ENCODE measurements at places on chromosomes 3 and 15. TPM values are rescaled to one million over a fixed set of nuclear protein-coding genes. Genes with fewer than 3 reads are reported as not detected.

CYP8B1 gene
- 0.21 TPM for polyA plus RNA-seq

DNA sequence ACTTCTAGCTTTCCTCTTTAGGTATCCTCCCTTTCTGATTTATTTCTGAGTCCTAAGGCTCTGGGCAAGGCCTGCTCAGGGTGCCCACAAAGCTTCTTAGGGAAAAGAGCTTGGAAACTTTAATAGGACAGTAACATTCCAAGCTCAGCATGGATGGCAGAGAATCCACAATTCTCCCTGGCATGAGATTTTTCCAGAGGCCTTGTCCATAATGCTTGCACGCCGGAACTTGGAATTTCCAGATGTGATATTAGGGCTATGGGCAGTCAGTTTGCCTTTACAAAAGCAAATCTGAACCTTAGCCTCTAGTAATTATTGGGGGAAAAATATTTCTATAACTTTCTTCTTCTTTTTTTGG is 139.0 kb upstream of the RBMS3 start:
- DNase-seq = no peak

DNA sequence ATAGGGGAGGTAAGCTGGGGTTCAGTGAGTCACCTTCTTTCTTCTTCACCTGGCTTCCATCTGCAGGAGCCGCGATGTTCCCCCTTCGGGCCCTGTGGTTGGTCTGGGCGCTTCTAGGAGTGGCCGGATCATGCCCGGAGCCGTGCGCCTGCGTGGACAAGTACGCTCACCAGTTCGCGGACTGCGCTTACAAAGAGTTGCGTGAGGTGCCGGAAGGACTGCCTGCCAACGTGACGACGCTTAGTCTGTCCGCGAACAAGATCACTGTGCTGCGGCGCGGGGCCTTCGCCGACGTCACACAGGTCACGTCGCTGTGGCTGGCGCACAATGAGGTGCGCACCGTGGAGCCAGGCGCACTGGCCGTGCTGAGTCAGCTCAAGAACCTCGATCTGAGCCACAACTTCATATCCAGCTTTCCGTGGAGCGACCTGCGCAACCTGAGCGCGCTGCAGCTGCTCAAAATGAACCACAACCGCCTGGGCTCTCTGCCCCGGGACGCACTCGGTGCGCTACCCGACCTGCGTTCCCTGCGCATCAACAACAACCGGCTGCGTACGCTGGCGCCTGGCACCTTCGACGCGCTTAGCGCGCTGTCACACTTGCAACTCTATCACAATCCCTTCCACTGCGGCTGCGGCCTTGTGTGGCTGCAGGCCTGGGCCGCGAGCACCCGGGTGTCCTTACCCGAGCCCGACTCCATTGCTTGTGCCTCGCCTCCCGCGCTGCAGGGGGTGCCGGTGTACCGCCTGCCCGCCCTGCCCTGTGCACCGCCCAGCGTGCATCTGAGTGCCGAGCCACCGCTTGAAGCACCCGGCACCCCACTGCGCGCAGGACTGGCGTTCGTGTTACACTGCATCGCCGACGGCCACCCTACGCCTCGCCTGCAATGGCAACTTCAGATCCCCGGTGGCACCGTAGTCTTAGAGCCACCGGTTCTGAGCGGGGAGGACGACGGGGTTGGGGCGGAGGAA is 2.6 kb downstream of the ISLR2 start:
- no peak for DNase-seq

- no peak for DNase-seq
Measured at GRCh38 chr15:79373728-79374127, 58.4 kb upstream of the MINAR1 start.

DNA sequence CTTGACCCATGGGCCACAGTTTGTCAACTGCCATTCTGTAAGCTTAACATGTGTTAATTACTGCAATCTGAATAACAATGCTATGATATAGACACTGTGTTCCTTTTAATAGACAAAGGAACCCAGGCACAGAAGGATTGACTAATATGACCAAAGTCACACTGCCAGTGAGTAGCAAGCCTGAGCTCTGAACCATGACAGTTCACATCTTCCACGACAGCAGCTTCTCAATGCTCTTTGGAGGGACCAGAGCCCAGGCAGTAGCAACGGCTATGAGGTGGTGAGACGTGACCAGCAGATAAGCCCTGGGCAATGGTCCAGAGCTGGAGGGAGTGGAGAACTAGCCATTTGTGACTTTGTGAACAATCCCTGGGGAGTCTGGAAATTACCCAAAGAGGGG is 19.4 kb downstream of the CA12 start:
- DNase-seq = no peak

DNA sequence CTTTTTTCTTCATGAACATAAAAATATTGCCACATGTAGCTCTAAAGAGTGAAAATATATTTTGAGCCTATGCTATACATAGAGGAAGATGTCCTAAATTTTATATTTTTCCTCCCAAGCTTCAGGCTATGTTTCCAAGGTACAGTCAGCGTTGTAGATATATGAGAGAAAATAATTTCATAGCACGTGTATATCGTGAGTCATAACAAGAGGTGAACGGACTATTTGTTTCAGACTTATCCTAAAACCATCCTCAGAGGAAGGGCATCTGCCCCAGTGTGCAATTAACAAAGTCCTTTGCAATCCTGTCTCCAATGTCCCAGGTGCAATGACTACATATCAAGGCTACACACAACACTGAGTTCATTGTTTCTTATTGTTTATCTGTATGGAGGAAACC is 177.3 kb upstream of the ARRDC4 start:
- DNase-seq = no peak

DNA sequence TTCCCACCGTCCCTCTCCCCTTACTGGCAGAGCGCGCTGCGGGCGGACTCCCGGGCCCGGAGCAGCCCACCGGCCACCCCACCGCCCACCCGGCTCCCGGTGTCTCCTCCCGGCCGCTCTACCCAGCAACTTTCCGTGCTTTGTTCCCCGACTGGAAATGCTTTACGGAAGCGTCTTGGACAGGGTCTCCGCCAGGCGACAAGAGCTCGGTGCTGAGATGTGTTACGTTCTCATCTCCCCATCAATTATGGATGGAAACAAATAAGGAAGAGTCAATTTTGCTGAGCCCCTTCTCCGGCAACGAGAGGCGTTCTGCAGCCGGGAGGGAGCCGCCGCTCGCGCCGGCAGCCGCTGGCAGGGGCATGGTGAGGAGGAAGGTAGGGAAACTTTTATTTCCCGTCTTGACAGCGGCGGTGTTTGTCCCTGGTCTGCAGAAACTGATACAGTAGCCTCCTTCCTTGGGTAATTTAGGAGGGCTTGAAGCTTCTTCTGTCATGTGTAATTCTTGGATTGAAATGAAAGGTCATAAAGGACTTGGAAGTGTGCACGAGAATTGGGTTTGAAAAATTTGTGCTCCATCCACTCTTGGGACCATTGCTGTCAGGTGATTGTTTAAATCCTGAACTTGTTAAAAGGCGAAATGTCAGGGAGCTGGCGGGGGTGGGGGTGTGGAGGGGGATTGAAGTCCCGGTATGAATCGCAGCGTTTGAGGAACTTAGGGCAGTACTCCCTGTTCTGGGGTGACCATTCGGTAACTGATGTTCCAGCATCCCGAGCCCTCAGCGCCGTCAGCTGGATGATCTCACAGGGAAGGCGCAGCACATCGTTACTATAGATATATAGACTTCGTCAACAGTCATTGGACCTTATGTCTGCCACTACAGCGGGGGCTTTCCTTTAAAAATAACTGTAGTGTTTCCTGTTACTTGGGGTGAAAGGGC is 1.5 kb downstream of the SEMA6D start:
- DNase-seq = peak; percentile 57

DNA sequence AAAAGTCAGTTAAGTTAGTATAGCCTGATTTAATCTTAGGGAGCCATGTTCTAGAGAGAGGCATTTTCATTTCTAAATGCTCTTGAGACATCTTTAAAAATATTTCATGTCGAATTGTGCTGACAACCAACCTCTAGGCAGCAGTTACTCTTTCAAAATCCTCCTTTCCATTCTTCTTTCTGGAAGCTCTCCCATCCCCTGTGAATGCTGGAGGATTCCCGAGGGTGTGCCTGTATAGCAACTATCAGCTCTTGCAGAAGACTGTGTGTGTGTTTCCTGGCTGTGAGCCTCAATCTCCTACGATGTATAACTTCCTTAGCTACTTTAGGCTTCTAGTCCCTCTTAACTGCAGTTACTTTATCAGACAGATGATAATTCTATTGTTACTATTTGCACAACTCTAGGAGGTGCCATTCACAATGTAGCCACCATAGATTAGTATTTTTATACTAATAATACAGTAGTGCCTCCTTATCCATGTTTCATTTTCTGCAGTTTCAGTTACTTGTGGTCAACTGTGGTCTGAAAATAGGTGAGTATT is 250.3 kb downstream of the EDEM1 start:
- no peak for DNase-seq

- no peak for DNase-seq
Measured at GRCh38 chr15:78997981-78998499, 53.2 kb upstream of the CTSH start.
